ENCODE measurements at places on chromosomes 7 and 10. TPM values are rescaled to one million over a fixed set of nuclear protein-coding genes. Genes with fewer than 3 reads are reported as not detected.

The BCL7B gene
- total RNA-seq, result 64.2 TPM

The NAT16 gene
- 0.12 TPM for total RNA-seq

The MYPN gene
- 0.36 TPM for total RNA-seq

The WEE2 gene
- total RNA-seq, result not detected

The RSPH10B gene
- total RNA-seq, result 0.23 TPM

The ZP3 gene
- 4.7 TPM for total RNA-seq

The MASTL gene
- 28.9 TPM for total RNA-seq

The CBLL1 gene
- total RNA-seq, result 21.3 TPM

The EMX2 gene
- 5.7 TPM for total RNA-seq

The KIF5B gene
- 106 TPM for total RNA-seq

The FANK1 gene
- 2.8 TPM for total RNA-seq

The MSMB gene
- total RNA-seq, result not detected

The OR9A2 gene
- not detected for total RNA-seq

The OGDHL gene
- total RNA-seq, result 0.36 TPM

The CHST3 gene
- total RNA-seq, result 29.7 TPM

The PTF1A gene
- total RNA-seq, result not detected

The PSMC2 gene
- 124 TPM for total RNA-seq

The FAM25C gene
- total RNA-seq, result not detected

The SPDYE1 gene
- total RNA-seq, result not detected

The ITGA8 gene
- total RNA-seq, result 0.06 TPM

The ZDHHC6 gene
- 22.1 TPM for total RNA-seq

The MMD2 gene
- total RNA-seq, result not detected

The GNAT3 gene
- not detected for total RNA-seq

The EPHB4 gene
- total RNA-seq, result 70.3 TPM
